ENCODE measurements at places on chromosomes 6 and 20.
A peak's percentile ranks its signal among the peaks of the same experiment; 100 is the strongest.

- no peak for DNase-seq
Observed at GRCh38 chr6:99282479-99283062, 66.9 kb downstream of the FAXC start.

DNA sequence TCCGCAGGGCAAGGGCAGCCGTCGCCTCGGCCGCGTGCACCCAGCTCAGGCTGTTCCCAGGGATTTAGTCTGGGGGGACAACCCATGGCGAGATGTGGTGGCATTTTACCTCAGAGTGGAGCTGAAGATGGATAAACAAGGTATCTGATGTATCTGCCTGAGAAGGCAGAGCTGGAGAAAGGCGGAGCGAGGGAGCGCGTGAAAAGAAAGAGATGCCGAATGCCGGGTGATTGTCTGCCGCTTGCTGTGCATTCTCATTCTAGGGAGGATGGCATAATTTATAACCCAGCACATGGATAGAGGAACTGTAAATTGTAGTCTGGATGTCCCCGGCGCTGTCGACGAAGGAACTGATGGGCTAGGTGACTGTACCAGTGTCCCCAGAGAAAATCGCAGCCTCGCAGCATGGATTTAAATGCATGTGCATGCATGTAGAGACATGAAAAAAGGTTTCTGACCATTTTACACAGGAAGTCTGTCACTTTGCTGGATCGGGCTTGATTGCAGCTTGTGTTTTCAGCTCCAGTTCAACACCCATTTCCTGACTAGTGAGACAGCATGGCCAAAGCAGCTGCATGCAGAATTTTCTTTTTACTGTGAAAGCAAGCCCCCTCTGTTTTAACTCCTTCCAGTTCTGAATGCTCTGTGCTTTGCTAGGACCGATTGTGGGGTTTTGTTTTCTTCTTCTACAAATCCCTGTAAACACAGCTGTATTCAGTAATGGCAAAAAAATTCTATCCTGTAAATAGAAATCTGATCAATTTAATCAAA, 149.7 kb downstream of the PRL start:
- no peak for DNase-seq

DNA sequence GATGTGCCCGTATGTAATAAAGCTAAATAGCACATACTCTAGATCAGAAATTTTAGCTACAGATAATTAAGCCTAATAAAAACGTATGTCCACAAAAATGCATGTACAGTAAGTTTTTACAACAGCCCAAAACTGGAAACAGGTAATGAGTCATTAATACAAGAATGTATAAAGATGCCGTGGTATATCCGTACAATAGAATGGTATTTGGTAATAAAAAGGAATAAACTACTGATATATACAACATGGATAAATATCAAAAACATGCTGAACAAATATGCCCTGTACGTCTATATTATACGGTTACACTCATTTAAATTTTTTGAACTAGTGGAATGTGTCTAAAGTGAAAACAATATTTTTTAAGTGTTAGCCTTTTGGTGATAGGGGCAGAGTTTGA, 128.2 kb upstream of the ADGRB3 start:
- DNase-seq = no peak

GRCh38 chr20:50514750-50515149, 4.6 kb downstream of the PTPN1 start:
- no peak for DNase-seq

DNA sequence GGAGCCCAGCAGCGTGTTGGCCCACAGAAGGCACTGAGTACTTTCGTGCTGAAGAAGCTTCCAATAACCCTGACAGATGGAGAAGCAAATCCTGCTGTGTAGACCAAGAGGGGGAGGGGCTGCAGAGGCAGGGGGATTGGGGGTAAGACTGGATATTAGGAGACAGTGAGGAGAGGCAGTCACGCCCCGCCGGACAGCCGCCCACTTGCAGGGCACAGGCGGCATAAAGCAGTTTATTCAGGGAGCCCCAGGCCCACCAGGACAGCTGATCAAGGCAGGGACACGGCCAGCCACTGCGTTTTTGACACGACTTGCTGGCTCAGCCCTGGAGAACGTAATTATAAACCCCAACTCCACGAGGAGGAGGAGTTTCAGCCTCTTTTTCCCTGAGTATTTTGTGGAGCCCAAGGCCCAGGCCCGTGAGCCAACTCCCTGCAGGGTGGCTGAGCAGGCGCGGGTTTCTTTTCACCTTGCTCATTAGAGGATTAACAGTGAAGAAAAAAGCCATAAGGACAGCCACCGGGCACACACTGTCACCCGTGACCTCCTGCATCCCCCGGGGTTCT, 177.9 kb downstream of the TFAP2C start:
- no peak for DNase-seq

- DNase-seq = no peak
Observed at GRCh38 chr6:82144852-82145340, 102.6 kb downstream of the IBTK start.

GRCh38 chr6:82251942-82252341, 4.4 kb upstream of the IBTK start:
- no peak for DNase-seq

GRCh38 chr20:20562507-20562906, 149.9 kb downstream of the RALGAPA2 start:
- no peak for DNase-seq

- DNase-seq = no peak
Observed at GRCh38 chr6:144158133-144158532, 7.8 kb downstream of the STX11 start.

DNA sequence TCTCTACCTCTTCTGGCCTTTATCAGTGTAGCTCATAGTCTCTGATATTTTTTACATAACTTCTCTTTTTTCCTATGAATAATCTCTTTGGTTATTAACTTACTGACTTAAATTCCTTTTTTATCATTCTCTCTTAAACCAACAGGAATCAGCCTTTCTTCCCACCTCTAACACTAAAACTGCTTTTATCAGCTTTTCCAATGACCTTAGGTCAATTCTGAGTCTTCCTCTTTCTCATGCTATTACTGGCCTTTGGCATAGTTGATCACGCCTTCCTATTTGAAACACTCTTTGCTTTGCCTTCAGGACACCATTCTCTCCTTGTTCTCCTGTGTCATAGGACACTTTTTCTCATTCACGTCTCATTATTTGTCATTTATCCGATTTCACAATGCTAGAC, 8.1 kb upstream of the HINT3 start:
- DNase-seq = no peak

DNA sequence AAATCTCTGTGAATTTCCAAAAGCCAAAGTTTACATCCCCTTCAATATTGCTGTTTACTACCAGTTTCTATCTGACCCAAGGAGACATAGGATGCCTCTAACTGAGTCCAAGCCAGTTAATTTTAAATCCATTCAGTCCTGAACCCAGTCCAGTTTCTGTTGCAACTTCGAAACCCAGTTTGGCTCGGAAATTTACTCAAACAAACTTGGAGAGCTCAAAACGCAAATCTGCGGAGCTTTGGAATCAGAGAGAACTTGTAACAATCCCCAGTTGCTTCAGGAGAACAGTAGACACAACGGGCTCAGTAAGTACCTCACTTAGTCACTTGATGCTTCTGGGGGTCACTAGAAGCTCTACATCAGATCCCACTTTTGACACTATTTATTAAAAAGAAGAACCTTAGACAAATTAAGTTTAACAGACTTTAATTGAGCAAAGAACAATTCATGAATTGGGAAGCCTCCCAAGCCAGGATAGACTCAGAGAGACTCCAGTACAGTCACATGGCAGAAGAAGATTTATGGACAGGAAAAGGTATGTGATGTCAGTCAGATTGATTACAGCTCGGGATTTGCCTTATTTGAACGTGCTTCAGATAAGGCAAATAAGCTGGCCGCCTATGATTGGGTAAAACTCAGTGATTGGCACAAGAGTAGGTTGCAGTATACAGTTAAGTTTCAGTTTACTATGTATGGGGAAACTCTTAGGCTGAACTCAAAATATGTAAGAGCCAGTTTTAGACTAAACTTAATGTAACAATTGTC, 118.0 kb downstream of the RFPL4B start:
- no peak for DNase-seq

DNA sequence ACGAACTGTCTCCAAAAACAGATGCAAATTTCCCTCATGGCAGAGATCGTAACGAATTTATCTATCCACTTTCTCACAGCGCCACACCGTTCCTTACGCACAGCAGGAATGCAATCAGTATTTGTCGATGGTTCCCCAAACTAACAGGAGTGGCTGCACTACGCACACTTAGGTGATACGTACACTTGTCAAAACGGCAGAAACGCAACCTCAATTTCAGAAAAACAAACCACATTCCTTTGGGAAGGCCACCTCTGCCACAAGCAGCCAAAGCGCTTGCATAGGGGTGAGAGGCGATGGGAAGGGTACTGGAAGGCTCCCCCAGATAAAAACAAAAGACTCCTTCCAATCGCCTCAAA, 638 bp downstream of the MDN1 start:
- DNase-seq = peak; percentile 65

DNA sequence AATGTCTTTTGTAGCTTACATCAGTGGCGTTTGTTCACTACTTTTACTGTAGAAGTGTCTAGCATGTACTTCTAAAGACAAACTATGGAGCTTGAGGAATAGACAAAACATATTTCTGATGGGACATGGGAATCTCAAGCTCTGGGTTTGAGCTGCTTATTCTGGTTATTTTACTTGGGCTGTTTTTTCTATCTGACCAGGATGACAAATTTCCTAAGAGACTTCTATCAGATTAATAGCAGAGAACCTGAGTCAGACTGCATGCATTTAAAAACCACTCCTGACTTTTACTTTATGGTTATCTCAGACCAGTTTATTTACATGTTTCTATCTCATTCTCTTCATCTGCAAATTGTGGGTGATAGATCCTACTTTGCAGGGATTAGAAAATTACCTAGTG, 1282.3 kb upstream of the GJE1 start:
- no peak for DNase-seq

GRCh38 chr6:86118271-86118670, 475.6 kb upstream of the SYNCRIP start:
- DNase-seq = no peak

DNA sequence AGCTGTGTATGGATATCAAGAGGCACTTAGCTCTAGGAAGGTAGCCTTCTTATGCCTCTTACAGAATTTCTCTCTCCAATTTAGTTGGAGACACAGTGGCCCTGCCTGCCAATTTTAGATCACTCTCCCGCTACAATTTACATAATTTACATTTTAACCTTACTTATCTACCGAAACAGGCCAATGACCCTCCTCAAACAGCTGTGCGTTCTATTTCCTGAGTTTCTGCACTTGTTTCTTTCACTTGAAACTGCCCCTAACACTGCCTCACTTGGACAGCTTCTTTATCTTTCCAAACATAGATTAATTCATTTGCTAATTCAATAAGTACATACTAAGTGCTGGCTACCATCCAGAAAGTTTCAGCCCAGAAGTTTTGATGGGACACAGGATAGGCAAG, 52.9 kb upstream of the HDDC2 start:
- no peak for DNase-seq

GRCh38 chr6:83853178-83854000, at the start of gene RIPPLY2:
RIPPLY2 (plus strand) TSS chr6:83853360; CDS start chr6:83853417, 57 bp downstream.
- peak; percentile 62 for DNase-seq

- no peak for DNase-seq
Observed at GRCh38 chr6:105151644-105152043, 28.2 kb downstream of the POPDC3 start.

DNA sequence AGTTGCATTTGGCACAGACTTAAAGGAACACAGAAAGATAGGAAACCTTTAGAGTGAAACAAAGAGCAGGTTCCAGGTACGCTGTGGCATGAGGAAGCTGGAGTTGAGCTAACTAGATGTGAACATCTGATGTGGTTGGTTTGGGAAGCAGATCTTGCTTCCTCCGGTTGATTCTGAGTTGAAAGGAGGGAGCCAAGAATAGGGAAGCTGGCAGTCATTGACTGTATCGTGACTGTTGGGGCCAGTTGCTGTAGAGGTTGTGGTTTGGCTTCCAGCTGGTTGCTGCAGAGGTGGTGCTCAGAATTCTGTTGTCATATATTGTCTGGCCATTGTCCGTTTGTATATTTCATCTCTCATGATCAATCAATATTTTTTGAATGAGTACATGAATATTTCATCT, 325.9 kb downstream of the PLCB1 start:
- no peak for DNase-seq

GRCh38 chr6:14889611-14890593, 356.0 kb upstream of the JARID2 start:
- DNase-seq = no peak

GRCh38 chr6:133242637-133243585, 1.8 kb downstream of the EYA4 start:
- no peak for DNase-seq

DNA sequence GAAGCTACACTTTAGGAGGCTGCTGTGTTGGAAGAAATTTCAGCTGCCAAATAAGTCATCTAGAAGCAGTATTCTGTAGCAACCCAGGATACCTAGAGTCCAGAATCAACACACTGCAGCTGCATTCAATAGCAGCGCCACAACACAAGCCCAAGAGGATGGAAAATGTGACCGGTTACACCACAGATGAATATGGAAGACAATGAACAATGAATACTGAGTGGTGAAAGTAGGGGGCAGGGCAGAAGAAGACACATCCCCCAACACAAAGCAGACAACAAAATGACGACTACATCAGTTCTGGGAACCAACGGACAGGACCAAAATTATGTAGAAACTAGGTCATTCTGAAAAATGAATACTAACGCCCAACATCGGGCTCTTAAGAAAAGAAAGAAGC, 38.2 kb downstream of the KIF6 start:
- no peak for DNase-seq

- no peak for DNase-seq
Observed at GRCh38 chr6:159434410-159434809, 258.6 kb downstream of the SOD2 start.

- DNase-seq = no peak
Observed at GRCh38 chr6:129206821-129207220, 323.9 kb downstream of the LAMA2 start.

GRCh38 chr6:22666586-22666985, 97.2 kb downstream of the HDGFL1 start:
- no peak for DNase-seq

- no peak for DNase-seq
Observed at GRCh38 chr6:134995536-134995935, 45.6 kb upstream of the ALDH8A1 start.

DNA sequence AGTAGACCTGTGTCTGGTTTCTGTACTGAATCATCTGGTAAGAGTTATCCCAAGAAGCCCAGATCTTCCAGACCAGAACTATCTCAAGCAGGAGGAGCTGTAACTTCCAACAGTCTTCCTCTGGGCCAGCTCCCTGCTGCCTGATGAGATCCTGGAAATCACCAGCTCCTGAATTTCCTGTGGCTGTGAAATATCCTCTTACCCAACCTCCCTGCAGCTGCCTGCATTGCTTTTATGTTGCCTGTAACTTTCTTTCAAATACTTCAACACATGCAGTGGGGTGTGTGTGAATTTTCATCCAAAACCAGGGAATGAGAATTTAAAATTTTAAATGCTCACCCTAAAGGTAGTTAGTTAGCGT, 160.5 kb upstream of the LAMP5 start:
- DNase-seq = no peak

DNA sequence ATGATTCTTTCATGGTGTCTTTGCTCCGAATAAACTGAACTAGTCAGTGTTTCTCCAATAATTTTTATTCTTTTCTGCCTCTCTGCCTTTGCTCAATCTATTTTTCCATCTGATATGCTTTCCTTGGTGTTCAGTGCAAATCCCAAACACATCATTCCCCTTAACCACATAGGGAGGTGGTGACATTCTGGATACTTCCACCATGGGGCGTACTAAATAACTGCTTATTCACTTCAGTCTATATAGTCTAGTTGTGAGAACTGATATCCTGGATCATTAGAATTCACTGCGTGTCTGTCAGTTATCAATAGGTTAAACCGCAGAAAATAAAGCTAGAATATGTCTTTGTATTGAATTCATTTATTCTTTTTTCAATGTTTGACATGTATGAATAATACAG, 83.1 kb downstream of the KCNQ5 start:
- no peak for DNase-seq
